ENCODE measurements at places on chromosomes 1 and 21. TPM values are rescaled to one million over a fixed set of nuclear protein-coding genes. Genes with fewer than 3 reads are reported as not detected.
A peak's percentile ranks its signal among the peaks of the same experiment; 100 is the strongest.

GRCh38 chr1:214216021-214216420, 64.9 kb upstream of the SMYD2 start:
- H3K4me3 ChIP-seq: no peak overlapping the region
- peaks cover 8% of the 10 kb centered on the region for H3K4me1 ChIP-seq
- H3K36me3 ChIP-seq: no peaks in the 10 kb centered on the region

GRCh38 chr1:94527447-94528031, 14.0 kb downstream of the F3 start:
- no peak for DNase-seq
- H3K4me1 ChIP-seq: peaks cover 5% of the 10 kb centered on the region
- no peaks in the 10 kb centered on the region for H3K36me3 ChIP-seq
- no peaks in the 10 kb centered on the region for H3K27me3 ChIP-seq
- H3K27ac ChIP-seq: no peak overlapping the region

DNA sequence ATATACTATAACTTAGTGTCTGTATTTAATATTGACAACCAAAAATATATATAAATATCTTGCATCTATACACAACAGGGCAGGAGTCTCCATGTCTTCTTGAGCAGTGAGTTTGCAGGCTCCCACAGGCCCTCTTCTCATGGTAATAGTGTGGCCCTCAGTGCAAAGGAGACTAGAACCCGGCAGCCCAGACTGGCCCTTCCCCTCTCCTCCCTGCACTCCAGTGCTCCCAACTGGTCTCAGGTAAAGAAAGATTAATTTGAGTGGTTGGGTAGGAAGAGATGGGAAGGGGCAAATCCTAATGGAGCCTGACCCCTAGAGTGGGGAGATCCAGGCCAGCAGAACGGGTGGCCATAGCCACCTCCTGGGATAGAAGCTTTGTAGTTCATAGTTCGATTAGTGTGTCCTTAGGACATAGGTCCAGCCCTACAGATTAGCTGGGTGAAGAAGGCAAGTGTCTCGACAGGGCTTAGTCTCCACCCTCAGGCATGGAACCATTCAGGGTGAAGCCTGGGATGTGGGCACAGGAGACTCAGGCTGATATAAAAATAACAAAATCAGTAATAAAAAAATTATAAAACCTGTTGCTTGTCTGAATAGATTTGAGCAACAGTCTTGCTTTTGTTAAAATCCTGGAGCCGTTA, 32.3 kb downstream of the SLC2A1 start:
- H3K27ac ChIP-seq: no peak overlapping the region
- no peaks in the 10 kb centered on the region for H3K27me3 ChIP-seq
- DNase-seq: no peak
- H3K4me3 ChIP-seq: no peak overlapping the region
- H3K36me3 ChIP-seq: peaks cover 39% of the 10 kb centered on the region
- H3K4me1 ChIP-seq: peaks cover 11% of the 10 kb centered on the region

TMEM52 gene
- 44.4 TPM for total RNA-seq

FAM110D gene
- 2.2 TPM for total RNA-seq

GRCh38 chr1:35505911-35506798, 51.0 kb downstream of the KIAA0319L start:
- H3K4me1 ChIP-seq: peaks cover 48% of the 10 kb centered on the region
- H3K27ac ChIP-seq: no peak overlapping the region
- no peaks in the 10 kb centered on the region for H3K36me3 ChIP-seq
- DNase-seq: no peak
- H3K4me3 ChIP-seq: no peak overlapping the region
- no peaks in the 10 kb centered on the region for H3K27me3 ChIP-seq

THEM5 gene
- total RNA-seq: not detected

DNA sequence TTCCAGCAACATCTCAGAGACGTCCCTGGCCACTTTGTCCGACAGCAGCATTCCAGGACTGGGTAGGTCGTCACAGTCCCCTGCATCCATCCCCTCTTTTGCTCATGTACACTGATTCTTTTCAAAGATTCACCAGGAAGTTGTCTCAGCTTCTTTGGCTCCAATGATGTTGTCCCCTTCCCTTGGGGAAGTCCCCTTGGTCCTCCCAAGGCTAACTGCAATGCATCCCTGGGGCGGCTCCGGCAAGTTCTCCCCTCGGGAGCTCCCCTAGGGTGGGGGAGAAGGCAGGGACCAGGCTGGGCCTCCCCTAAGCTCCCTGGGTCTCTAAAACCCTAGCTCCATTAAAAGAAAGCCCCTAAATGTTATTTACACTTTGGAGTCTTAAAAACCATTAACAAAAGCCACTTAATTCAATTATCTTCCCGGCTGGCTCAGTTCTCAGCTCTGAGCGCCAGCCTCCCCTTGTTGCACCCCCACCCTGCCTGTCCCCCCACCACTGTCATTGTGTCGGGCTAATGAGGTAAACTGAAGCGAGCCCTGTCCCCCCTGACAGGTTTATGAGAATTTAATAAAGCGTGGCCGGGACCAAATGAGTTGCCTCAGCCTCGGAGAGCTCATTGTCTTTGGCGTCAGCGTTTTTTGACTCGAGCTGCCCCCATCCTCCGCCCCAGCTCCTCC, 25.3 kb downstream of the KNCN start:
- H3K4me3 ChIP-seq: no peak overlapping the region
- no peak overlapping the region for H3K27ac ChIP-seq
- no peaks in the 10 kb centered on the region for H3K27me3 ChIP-seq
- H3K36me3 ChIP-seq: no peaks in the 10 kb centered on the region
- DNase-seq: no peak

- no peaks in the 10 kb centered on the region for H3K36me3 ChIP-seq
- peaks cover 4% of the 10 kb centered on the region for H3K4me1 ChIP-seq
- no peak for DNase-seq
- no peak overlapping the region for H3K27ac ChIP-seq
- H3K4me3 ChIP-seq: no peak overlapping the region
Observed at GRCh38 chr1:20377516-20378270, 87.0 kb downstream of the VWA5B1 start.

DNA sequence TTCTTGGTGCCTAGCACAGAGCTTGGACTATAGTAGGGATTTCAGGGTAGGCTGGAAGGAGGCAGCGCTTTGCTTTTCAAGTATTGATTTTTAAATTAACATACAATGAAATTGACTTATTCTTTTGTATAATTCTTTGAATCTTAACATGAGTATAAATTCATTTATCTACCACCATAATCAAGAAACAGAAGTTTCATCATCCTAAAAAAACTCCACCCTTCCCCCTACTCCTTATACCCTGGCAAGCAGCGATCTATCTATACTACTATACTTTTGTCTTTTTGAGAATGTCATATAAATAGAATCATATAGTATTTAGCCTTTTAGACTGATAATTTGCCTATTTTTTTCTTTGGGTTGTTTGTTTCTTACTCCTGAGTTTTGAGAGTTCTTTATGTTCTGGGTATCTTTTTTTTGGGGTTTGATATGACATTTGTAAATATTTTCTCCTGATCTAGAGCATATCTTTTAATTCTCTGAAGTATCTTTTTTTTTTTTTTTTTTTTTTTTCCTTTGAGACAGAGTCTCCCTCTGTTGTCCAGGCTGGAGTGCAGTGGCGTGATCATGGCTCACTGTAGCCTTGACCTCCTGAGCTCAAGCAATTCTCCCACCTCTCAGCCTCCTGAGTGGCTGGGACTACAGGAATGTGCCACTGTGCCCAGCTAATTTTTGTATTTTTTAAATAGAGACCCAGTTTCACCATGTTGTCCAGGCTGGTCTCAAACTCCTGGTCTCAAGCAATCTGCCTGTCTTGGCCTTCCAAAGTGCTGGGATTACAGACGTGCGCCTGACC, 6.4 kb downstream of the RPS6KC1 start:
- no peak overlapping the region for H3K27ac ChIP-seq
- no peaks in the 10 kb centered on the region for H3K27me3 ChIP-seq
- H3K4me3 ChIP-seq: no peak overlapping the region
- H3K36me3 ChIP-seq: no peaks in the 10 kb centered on the region
- peak; percentile 56 for DNase-seq

- no peaks in the 10 kb centered on the region for H3K36me3 ChIP-seq
- H3K27ac ChIP-seq: no peak overlapping the region
- DNase-seq: no peak
- H3K4me3 ChIP-seq: no peak overlapping the region
- H3K27me3 ChIP-seq: no peaks in the 10 kb centered on the region
Observed at GRCh38 chr1:155598842-155599331, 11.1 kb upstream of the MSTO1 start.

GRCh38 chr1:213649373-213649772, 338.4 kb upstream of the PROX1 start:
- H3K27me3 ChIP-seq: no peaks in the 10 kb centered on the region
- no peak overlapping the region for H3K27ac ChIP-seq

- H3K27me3 ChIP-seq: no peaks in the 10 kb centered on the region
- peak; percentile 76 for DNase-seq
- H3K36me3 ChIP-seq: no peaks in the 10 kb centered on the region
Observed at GRCh38 chr1:30757352-30758120, at the start of gene LAPTM5. LAPTM5 (minus strand) TSS chr1:30757774; CDS start chr1:30757745, 29 bp downstream.

- no peaks in the 10 kb centered on the region for H3K4me1 ChIP-seq
- no peak overlapping the region for H3K4me3 ChIP-seq
- no peaks in the 10 kb centered on the region for H3K36me3 ChIP-seq
Observed at GRCh38 chr1:177384461-177384860, 213.7 kb downstream of the BRINP2 start.

FLG2 gene
- not detected for total RNA-seq

SLC25A34 gene
- 2.2 TPM for total RNA-seq

KIF21B gene
- total RNA-seq: 1.2 TPM

- H3K4me3 ChIP-seq: no peak overlapping the region
- no peaks in the 10 kb centered on the region for H3K4me1 ChIP-seq
- no peak overlapping the region for H3K27ac ChIP-seq
- H3K36me3 ChIP-seq: no peaks in the 10 kb centered on the region
- DNase-seq: no peak
- no peaks in the 10 kb centered on the region for H3K27me3 ChIP-seq
Observed at GRCh38 chr1:161092621-161093028, 3.3 kb upstream of the NECTIN4 start.

CFAP57 gene
- not detected for total RNA-seq

TMEM269 gene
- not detected for total RNA-seq

DNA sequence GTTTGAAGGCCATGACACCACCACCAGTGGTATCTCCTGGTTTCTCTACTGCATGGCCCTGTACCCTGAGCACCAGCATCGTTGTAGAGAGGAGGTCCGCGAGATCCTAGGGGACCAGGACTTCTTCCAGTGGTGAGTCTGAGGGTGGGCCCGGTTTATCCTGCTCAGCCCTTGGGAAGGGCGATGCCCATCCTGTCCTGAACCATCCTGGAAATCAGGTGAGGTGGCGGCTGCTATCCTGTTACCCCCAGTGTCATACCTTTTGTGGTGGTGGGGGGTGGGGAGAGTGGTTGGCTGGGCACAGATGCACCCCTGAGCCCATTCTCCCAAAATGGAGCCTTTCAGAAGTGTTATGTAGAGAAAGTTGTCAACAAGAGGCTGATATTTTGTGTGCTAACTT, 16.3 kb downstream of the CYP4B1 start:
- no peak overlapping the region for H3K27ac ChIP-seq
- H3K4me1 ChIP-seq: no peaks in the 10 kb centered on the region
- H3K4me3 ChIP-seq: no peak overlapping the region
- no peaks in the 10 kb centered on the region for H3K36me3 ChIP-seq

GRCh38 chr1:115430441-115431158, 92.6 kb upstream of the NGF start:
- DNase-seq: peak; percentile 64
- H3K4me1 ChIP-seq: peaks cover 11% of the 10 kb centered on the region
- H3K27me3 ChIP-seq: no peaks in the 10 kb centered on the region
- no peak overlapping the region for H3K27ac ChIP-seq
- H3K4me3 ChIP-seq: no peak overlapping the region
- H3K36me3 ChIP-seq: no peaks in the 10 kb centered on the region

DNA sequence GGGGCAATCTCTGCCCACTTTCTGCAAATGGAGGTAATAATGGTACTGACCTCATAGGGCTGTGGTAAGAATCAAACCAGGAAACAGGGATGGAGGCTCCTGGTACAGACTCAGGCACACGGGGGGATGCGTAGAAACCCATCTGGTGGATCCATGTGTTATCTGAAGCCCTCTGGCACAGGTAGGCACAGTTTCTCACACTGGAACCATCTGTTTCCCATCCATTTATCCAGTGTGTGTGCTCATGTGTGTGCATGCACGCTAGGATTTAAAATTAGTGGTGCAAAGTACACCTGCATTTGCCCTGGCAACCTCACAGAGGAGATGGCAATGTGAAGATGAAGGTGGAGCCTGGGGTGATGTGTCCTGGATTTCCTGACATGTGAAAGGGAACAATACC, 103.3 kb downstream of the RAVER2 start:
- H3K36me3 ChIP-seq: peaks cover 76% of the 10 kb centered on the region
- H3K4me3 ChIP-seq: no peak overlapping the region
- DNase-seq: no peak
- H3K27me3 ChIP-seq: no peaks in the 10 kb centered on the region

DNA sequence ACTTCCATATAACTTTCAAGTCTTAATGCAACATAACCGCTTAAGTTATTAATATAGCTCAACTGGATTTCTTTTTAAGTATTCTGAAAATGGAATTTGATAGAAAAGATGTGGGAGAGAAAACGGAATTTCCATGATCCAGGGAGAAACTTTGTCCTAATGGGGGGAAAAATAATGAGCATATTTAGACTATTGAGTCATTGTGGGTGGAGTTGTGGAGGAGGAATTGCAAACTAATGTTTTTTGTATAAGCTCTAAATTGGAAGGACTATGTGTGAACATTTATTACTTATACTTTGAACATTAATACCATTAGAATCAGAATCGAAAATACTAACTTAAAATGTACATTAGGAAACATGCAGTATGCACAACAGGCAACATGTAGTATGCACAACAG, 159.9 kb upstream of the NEGR1 start:
- no peak overlapping the region for H3K27ac ChIP-seq
- no peak for DNase-seq
- H3K27me3 ChIP-seq: no peaks in the 10 kb centered on the region
- H3K4me3 ChIP-seq: no peak overlapping the region
- no peaks in the 10 kb centered on the region for H3K4me1 ChIP-seq
- H3K36me3 ChIP-seq: no peaks in the 10 kb centered on the region

GRCh38 chr1:13792419-13792818, 92.4 kb downstream of the PRDM2 start:
- H3K4me3 ChIP-seq: no peak overlapping the region
- H3K36me3 ChIP-seq: no peaks in the 10 kb centered on the region
- no peak overlapping the region for H3K27ac ChIP-seq
- no peaks in the 10 kb centered on the region for H3K27me3 ChIP-seq
- DNase-seq: peak; percentile 34
- H3K4me1 ChIP-seq: no peaks in the 10 kb centered on the region
